CD4-positive, alpha-beta T cell treated with Interleukin-21 for 1 hour (primary cell): ENCODE measurements at places on chromosomes 16 and 17.
A peak's percentile ranks its signal among the peaks of the same experiment; 100 is the strongest.

DNA sequence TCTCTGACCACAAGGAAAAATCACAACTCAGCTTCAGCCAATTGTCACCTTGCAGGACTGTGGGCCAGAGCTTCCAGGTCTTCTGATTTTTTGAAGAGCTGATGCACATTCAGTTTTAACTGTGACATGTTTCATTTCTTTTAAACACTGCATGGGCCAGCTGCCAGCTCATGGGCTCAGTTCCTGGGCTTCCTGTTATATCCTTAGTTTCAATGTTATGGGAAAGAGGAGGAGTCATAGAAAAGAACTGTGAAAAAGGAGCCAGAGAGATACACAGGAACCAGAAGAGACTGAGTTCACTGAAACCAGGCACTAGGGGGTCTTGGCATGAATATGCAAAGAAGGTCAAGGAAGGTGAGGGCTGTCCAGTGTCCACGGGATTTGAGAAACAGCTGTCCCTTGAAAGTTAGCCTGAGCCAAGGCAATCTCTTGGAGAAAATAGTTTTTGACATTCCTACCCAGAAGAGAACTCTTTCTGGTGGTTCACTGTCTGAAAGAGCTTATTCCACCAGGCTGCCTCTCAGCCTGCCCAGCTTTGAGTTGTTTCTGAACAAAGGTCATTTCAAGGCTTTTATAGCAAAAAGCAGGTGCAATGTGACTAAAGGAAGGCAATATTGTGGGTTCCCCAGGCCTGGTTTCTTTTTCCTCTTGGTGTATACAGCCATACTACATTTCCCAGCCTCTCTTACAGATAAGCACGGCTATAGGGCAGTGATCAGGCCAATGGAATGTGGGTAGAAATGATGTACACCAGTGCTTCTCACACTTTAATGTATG, 10.5 kb downstream of the PDILT start:
- no peak for DNase-seq

DNA sequence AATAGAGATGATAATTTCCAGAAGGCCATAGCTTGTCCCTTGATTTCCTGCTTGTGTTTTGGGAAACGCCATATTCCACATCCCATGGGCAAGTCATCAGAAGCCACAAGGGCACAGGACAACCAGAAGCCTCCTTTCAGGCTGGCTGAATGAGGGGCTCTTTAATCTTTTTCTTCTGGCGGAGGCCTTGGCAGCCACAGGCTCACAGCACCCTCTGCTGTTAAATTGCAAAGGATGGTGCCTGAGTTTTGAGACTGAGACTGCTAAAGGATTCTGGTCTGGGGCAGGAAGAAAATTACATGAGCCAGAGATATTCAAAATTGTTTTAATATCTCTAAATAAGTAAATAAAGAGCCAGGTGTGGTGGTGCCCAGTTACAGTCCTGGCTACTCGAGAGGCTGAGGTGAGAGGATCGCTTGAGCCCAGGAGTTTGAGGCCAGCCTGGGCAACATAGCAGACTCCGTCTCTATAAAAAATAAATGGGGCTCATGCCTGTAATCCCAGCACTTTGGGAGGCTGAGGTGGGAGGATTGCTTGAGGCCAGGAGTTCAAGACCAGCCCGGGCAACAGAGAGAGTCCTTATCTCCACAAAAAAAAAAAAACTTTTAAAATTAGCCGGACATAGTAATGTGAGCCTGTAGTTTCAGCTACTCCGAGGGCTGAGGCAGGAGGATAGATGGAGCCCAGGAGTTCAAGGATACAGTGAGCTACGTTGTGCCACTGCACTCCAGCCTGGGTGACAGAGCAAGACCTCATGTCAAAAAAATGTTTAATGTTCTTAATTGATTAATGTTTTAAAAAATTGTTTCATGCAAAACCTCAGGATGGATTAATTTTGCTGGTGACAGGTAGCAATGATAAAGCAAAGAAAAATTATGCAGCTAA, 26.3 kb downstream of the AARSD1 start:
- peak; percentile 24 for DNase-seq

GRCh38 chr16:22194707-22195444, 11.2 kb upstream of the EEF2K start:
- DNase-seq, result peak; percentile 68

DNA sequence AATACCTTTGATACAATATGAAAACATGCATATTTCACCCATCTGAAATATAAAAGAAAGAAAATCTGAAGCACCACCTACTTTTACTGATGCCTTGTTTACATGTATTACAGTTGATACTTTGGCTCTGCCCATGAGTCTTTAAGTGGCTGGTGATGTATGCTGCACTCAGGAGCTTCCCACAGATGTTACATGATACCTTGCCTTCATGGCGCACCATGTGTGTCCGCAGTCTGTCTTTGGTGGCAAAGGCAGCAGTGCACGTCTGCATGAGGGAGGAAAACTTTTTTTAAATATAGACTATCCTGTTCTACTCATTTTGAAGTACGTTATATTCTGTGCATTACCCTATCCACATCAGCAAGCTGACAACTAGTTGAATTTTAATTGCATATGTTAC, 7.5 kb downstream of the VEZF1 start:
- DNase-seq, result no peak

- no peak for DNase-seq
These were observed 53.8 kb downstream of the MYH10 start for GRCh38 chr17:8576559-8577294.

- DNase-seq, result peak; percentile 32
These were observed 143.9 kb downstream of the CCDC182 start for GRCh38 chr17:57601143-57601735.

- no peak for DNase-seq
These were observed 153.4 kb downstream of the RGS9 start for GRCh38 chr17:65290616-65291015.

DNA sequence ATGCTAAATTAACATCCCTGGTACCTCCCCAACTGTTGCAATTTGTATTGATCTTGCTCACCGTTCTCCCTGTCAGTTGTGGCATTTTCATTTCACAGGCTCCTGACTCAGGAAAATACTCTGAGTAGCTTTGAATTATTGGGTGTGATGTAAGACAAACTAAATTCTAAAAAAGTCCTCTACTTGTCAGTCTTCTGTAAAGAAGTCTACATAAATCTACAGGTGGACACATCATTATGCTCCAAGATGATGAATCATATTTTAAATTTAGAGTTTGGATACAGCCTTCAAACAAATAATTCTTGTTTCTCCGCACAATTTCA, 47.2 kb downstream of the MARCHF10 start:
- DNase-seq, result no peak

DNA sequence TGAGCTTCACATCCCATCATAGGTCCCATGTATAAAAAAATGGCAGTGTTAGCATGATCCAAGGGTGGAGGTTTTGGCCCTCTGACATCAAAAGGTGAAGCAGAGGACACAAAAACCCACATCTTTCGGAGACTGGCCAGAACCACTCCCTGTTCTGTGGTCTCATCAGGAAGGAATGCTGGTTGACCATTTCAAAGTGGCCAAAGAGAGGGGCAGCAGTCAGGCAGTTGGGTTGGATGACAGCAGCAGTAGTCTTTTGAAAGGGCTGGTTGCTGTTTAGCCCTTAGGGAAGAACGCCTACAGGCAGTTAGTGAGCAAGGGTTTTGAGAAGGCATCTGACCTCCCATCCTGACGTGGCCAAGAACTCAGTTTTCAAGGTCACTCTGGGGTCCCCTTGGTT, 40.5 kb downstream of the LCMT1 start:
- no peak for DNase-seq

- peak; percentile 60 for DNase-seq
These were observed 16.8 kb downstream of the CDR2 start for GRCh38 chr16:22357635-22357971.

- DNase-seq, result peak; percentile 68
These were observed 5.9 kb downstream of the BBS2 start for GRCh38 chr16:56513972-56514371.

GRCh38 chr17:35700150-35700549, 31.3 kb upstream of the RASL10B start:
- DNase-seq, result no peak

GRCh38 chr17:3750926-3751325, 27.2 kb downstream of the HASPIN start:
- DNase-seq, result peak; percentile 55

DNA sequence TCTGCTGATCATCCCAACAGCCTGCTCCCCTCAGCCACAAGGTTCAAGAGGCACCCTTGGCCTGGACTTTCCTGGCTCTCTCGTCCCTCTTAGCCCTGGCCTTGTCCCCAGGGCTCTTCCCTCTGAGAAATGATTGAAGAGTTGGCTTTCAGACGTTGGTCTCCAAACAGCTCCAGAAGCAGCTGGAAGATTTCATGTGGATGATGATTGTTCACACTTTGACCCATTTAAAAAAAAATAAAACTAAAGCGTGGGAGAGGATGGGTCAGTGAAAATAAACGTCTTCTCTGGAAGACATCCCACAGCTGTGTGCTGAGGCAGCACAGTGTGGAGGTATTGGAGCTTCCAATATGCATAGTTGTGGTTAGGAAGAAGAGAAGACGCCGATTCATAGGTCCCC, 54.7 kb upstream of the CDH11 start:
- DNase-seq, result no peak

DNA sequence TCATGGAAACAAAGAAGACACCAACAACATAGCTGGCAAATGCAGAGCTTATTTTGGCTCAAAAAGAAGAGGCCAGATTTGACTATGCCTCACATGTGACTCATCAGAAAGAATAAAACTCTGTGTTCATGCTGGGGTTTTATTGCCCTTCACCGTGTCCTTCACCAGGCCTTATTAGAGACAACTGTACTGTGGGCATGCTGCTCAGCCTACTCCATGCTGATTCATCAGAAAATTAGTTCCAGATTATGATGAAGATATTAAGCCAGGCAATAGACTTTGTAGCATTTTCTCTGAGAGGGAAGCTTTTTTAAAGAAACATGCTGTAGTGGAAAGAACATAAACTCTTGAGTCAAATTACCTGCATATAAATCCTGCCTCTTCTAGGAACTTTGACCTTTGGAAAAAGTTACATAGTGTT, 89.8 kb downstream of the CYB561 start:
- no peak for DNase-seq

DNA sequence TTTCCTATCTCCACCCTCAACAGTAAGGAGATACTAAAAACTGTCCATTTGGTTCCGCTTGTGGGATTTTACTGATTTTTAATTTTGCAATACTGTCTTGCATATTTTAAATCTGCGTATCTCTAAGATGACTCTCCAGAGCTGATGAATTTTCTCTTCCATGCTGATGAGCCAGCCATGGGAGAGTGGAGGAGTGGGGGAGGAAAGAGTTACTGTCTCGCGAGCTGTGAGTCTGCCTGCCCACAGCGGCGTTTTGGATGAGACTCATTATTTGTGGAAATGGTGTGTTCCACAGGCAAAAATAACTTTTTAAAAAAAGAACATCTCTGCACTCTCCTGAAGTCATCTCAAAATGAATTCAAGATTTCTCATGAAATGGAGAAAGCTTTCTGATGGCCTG, 34.6 kb upstream of the MYOCD start:
- DNase-seq, result no peak

DNA sequence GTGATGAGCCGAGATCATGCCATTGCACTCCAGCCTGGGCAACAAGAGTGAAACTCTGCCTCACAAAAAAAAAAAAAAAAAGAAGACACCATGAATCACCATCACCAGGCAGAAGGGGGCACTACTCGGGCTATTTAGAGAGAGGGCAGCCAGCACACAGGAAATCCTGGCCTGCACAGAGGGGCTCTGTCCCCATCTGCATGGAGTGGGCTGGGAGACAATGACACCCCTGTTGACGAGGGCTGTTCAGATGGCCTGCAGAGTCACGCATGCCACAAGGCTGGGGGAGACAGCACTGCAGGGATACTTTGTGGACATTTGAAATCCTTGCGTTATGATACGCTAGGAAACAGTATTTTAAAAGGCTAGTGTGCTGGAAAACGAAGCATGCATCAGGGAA, 48.3 kb downstream of the CUEDC1 start:
- no peak for DNase-seq

- no peak for DNase-seq
These were observed 11.3 kb downstream of the TBX4 start for GRCh38 chr17:61463316-61464129.

GRCh38 chr17:79678091-79678735, 52.5 kb upstream of the ENPP7 start:
- no peak for DNase-seq

- DNase-seq, result no peak
These were observed 33.1 kb downstream of the WIPI1 start for GRCh38 chr17:68424203-68424602.

DNA sequence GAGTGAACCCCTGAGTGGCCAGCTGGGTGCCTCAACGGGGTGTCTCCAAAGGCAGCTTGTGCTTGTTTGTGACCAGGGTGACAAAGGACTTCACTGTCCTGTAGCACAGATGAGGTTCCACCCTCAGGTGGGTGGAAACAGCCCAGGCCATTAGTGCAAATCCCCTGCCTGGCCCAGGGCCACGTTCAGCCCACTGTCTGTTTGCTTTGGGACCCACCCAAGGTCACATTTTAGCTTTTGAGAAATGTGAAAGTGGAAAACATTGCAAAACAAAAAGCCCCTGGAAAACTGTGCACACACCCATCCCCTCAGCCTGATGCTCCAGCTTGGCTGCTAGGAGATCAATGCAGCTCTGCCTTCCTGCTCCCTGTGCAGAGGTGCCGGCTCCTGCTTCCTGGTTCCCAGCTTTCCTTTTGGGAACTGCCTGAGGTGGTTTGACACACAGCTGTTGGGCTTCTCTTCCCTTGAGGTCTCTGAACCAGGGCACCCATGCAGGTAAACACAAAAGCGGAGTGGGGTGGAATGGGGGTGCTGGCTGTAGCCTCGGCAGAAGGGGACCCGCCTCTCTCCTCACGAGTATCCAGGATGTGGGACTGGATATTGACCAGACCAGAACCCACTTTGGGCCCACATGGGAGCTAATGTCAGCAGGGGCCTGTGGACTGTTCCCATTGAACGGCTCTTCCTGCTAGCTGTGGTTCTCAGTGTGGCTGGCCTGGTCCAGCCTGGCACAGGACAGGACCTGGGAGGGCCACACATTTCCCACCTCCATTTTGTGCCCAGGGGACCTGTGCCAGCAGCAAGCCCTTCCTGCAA, 7.9 kb upstream of the SPHK1 start:
- DNase-seq, result no peak

DNA sequence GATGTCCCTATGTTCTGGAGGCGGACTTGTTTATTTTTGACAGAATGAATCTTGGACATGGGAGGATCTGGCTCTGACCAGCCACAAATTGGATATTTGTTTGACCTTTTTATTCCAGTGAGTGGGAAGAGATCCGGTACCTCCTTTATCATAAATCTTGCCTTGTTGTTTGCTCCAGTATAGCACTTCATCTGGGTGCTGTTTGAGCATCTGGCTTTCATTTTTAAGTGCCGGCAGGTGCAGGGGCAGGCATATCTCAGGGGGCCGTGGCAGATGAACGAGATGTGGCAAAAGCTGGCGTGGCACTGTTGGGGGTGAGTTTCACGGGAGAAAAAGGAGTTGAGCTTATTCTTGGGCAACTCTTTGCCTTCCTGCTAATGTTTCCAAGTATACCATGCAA, 37.8 kb downstream of the MSI2 start:
- no peak for DNase-seq

- no peak for DNase-seq
These were observed 21.4 kb downstream of the DCUN1D3 start for GRCh38 chr16:20878682-20879147.

DNA sequence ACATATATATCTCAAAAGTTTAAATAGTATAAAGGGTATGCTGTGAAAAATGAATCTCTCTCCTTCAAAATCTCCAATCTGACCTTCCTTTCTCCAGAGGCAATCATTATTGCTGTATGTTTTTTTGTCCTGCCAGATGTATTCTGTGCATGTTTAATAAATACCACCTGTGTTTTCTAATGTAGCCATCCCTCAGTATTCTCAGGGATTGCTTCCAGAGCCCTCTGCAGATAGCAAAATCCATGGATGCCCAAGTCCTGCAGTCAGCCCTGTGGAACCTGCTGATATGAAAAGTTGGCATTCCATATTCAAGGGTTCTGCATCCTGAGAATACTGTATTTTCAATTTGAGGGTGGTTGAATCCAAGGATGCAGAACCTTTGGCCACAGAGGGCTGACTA, 42.9 kb downstream of the BPTF start:
- no peak for DNase-seq
